Activated naive CD4-positive, alpha-beta T cell treated with anti-CD3 and anti-CD28 coated beads, Interleukin-2, amount 50 U/mL, for 16 hours (primary cell): ENCODE measurements at places on chromosomes 1 and 21.

DNA sequence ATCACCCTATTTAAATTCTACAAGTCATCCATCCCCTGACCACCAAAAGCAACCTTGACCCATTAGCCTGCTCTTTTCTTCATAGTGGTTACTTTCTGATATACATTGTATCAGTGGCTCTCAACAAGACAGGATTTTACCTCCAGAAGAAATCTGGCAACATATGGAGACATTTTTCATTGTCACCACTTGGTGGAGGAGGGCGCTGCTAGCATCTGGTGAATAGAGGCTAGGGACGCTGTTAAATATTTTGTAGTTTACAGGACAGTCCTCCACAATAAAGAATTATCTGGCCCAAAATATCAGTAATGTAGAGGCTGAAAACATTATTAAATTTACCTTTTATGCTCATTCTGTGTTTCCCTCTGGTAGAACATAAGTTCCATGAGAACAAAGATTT is 6.1 kb downstream of the HSPA13 start:
- DNase-seq, result no peak

GRCh38 chr1:188363943-188364342 is 1535.2 kb downstream of the PLA2G4A start:
- no peak for DNase-seq

- DNase-seq, result no peak
Measured at GRCh38 chr1:60428127-60428526, 354.6 kb upstream of the C1orf87 start.

GRCh38 chr1:21126324-21126723 is 50.4 kb downstream of the EIF4G3 start:
- no peak for DNase-seq

GRCh38 chr1:198771563-198772153 is 132.8 kb downstream of the PTPRC start:
- no peak for DNase-seq

DNA sequence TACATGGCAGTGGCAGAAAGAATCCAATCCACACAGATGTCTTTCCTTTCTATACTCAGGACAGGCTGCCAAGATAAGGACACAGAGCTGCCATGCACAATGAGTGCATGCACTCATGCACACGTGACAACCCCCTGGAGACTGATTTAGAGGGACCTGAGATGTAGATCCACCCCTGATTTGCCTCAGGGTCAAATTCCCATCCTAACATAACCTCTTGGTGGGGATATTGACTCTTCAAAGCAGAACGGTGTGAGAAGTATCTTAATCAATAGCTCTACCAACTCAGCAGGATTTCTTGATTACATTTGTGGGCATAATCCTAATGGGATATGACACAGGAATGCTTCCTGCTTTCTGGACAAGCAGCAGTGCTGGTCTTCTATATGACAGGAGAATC is 125.2 kb upstream of the DSCAM start:
- DNase-seq, result no peak

DNA sequence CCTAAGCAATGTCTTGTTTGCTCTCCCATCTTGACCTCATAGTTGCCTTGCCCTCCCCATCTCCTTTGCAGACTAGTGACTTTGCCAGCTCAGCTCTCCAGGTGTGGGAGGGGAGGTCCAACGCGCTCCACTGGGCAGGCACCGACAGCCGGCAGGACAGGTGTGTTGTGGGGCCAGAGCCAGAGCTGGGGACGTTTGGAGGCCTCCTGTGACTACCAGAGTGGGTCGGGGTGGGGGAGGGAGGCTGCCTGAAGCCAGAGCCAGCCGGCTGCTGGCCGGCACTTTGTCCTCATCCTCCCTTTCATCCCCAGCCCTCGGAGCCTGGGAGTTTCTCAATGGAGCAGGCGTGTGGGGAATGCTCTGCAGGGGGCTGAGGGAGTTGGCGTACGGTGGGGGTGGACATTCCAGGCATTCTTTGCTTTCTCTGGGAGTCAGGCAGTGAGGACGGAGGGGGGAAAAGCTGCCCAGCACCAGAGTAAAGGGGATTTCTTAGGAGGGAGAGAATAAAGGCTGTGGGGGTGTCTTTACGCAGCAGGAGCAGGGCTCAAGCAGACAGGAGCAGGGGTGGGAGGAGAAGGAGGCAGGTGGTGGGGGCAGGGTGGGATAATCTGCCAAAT is 20.2 kb downstream of the NUAK2 start:
- DNase-seq, result no peak

DNA sequence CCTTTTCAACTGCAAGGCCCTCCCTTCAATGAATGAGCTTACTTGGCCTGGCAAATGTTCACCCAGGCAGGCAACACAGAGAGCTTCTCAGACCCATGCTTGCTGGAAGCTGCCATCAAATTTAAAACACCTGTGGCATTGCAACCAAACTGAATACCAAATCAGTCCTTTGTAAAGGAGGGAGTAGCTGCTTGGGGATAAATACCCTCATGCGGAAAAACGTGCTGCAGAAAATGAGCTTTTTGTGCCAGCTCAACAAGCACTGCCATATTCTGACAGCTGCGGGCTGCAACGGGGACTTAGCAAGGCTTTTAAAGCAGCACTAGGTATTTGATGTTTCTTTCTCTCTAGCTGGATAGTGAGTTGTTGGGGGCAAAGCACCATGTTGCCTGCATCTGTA is 119.7 kb downstream of the PLPPR4 start:
- no peak for DNase-seq
